Effector memory CD4-positive, alpha-beta T cell (primary cell): ENCODE measurements at places on chromosomes 1 and 21.

GRCh38 chr1:78142736-78143135 lies 97.0 kb downstream of the GIPC2 start:
- peaks cover 10% of the 10 kb centered on the region for H3K4me1 ChIP-seq
- no peaks in the 10 kb centered on the region for H3K36me3 ChIP-seq
- no peak overlapping the region for H3K27ac ChIP-seq
- DNase-seq: no peak
- no peaks in the 10 kb centered on the region for H3K27me3 ChIP-seq

GRCh38 chr1:18178111-18178510 lies 70.5 kb downstream of the IGSF21 start:
- H3K4me3 ChIP-seq: no peak overlapping the region
- DNase-seq: no peak
- no peaks in the 10 kb centered on the region for H3K4me1 ChIP-seq

DNA sequence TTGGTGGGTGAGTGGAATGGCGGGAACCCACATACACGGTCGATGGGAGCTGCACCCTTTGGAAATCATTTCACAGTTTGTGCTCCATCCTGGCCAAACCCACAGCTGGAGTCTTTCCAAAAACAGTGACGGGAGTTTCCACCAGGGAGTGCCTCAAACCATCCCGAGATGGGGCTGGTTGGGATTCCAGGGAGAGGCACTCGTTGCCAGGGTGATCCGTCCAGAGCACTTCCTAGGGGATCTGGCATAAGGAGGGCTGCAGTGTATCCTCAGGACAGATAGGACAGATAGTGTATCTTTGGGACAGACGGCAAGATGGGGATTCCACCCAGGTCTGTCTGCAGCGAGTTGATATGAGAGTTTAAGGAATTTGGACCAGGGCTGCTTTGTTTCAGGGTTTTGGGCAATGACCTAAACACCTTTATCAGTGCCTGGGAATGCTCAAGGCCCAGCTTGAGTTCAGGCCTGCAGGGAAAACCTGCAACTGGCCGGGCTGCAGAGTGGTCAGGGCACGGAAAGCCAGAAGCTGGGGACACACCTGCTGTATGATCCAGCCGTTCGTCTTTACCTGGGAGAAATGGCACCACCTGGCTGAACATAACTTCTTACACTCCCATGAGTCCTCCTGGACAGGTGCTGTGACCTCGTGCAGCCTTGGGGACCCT lies 3.4 kb upstream of the POFUT2 start:
- no peaks in the 10 kb centered on the region for H3K27me3 ChIP-seq
- peaks cover 27% of the 10 kb centered on the region for H3K4me1 ChIP-seq
- H3K4me3 ChIP-seq: no peak overlapping the region
- DNase-seq: no peak
- no peak overlapping the region for H3K27ac ChIP-seq
- H3K36me3 ChIP-seq: no peaks in the 10 kb centered on the region

DNA sequence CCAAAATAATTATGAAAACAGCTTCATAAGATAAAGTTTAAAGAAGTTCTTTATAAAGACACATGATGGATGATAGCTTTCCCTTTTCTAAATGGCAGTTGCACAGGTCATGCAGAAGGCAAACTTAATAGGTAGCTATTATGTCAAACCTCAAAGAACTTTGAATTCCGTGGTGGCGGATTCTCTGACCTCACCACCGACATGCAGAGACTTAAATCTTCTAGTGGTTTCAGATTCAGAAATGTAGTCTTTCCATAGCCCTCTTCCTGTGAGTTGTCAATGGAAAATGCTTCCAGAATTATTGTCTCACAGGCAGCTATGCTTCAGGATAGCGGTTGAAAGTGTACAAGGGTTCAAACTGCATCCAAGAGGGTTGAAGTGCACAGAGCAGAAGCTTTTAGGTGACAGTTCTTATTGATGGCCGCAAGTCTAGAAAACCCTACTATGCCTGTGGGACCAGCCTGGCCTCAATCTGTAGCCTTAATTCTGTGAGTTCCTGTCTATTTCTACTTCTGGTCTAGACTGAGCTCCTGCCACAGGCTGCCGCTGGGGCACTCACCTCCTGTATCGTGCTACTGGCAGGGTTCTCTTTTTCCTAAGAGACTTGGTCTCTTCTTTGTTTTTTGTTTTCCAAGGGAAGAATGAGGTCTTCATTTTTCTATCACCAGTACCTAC lies 117.0 kb upstream of the ERRFI1 start:
- H3K27me3 ChIP-seq: no peaks in the 10 kb centered on the region
- H3K4me1 ChIP-seq: peaks cover 8% of the 10 kb centered on the region
- no peak overlapping the region for H3K4me3 ChIP-seq
- H3K36me3 ChIP-seq: no peaks in the 10 kb centered on the region
- DNase-seq: no peak
- no peak overlapping the region for H3K27ac ChIP-seq

DNA sequence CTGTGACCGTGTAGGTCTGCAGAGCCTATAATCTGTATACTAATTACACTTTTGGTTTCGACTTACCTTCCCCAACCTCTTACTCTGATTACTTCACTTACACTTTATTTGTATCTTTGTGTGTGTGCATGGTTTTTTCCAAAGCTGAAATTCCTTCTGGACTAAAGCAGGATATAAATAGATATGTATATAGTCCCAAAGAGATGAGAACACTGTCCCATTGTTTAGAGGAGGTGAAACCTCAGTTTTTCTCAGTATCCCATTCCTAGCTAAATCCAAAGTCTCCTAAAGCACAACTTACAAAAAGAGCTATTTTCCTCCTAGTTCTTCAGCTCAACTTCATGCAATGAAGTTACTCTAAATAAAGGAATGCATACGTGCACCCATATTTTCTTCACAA lies 442.2 kb downstream of the SMYD3 start:
- H3K27ac ChIP-seq: no peak overlapping the region
- no peak overlapping the region for H3K4me3 ChIP-seq
- no peaks in the 10 kb centered on the region for H3K27me3 ChIP-seq
- no peaks in the 10 kb centered on the region for H3K36me3 ChIP-seq
- H3K4me1 ChIP-seq: no peaks in the 10 kb centered on the region

- H3K27ac ChIP-seq: no peak within 1 kb of the TSS
- H3K36me3 ChIP-seq: no peaks in the 10 kb centered on the region
- H3K27me3 ChIP-seq: no peaks in the 10 kb centered on the region
- H3K4me1 ChIP-seq: no peaks in the 10 kb centered on the region
These were observed at the start of gene KRTAP19-1 for GRCh38 chr21:30480145-30480544. TSS of gene KRTAP19-1 (minus strand) at chr21:30480367. CDS start at chr21:30480317, 50 bp downstream.

DNA sequence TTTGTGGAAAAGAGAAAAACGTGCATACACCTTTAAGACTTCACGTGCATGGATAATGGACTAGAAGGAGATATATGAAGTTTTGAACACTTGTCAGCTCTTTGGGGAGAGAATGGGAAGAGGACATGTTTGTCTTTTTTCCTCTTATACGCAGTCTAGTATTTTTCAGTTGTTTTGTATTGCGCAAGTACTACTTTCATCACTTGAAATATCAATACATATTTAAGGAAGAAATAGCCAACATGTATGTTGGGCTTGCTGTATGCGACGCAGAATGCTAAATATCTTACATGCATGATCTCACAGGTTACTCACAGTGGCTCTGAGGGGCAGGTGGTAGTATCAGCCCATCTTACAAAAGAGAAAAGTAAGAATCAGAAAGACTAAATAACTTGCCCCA lies 176.5 kb upstream of the RUNX1 start:
- peaks cover 25% of the 10 kb centered on the region for H3K4me1 ChIP-seq
- no peak overlapping the region for H3K4me3 ChIP-seq
- DNase-seq: no peak
- H3K36me3 ChIP-seq: no peaks in the 10 kb centered on the region

GRCh38 chr1:235984041-235984825 lies 80.7 kb downstream of the NID1 start:
- H3K36me3 ChIP-seq: no peaks in the 10 kb centered on the region
- no peaks in the 10 kb centered on the region for H3K4me1 ChIP-seq
- no peak overlapping the region for H3K4me3 ChIP-seq
- no peak overlapping the region for H3K27ac ChIP-seq
- no peak for DNase-seq

GRCh38 chr1:21924503-21925005 lies 12.6 kb downstream of the HSPG2 start:
- no peaks in the 10 kb centered on the region for H3K4me1 ChIP-seq
- H3K27me3 ChIP-seq: no peaks in the 10 kb centered on the region
- no peaks in the 10 kb centered on the region for H3K36me3 ChIP-seq
- no peak for DNase-seq

- H3K4me3 ChIP-seq: peak overlapping the region; percentile 40
- DNase-seq: no peak
- H3K27me3 ChIP-seq: no peaks in the 10 kb centered on the region
- no peaks in the 10 kb centered on the region for H3K36me3 ChIP-seq
- H3K4me1 ChIP-seq: no peaks in the 10 kb centered on the region
These were observed 273.7 kb downstream of the SRGAP2C start for GRCh38 chr1:121458291-121459048.

DNA sequence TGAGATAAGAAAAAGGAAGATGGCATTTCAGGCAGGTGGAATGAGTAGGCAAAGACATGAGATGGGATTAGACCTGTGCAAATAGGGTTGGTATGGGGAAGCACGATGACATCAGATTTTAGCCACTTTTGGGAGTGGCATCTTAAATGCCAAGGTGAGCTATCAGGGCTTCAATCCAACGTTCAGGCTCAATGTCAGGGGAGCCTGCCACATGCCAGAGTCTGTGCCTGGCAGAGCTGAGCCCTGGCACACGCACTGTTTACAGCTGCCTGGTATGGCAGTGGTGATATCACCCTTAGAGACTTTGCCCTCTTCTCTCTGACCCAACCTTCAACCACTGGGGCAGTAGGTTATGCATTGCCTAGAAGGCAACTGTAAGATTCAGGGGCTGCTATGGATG lies 1.1 kb upstream of the GUCA2B start:
- no peaks in the 10 kb centered on the region for H3K36me3 ChIP-seq
- no peak for DNase-seq
- no peaks in the 10 kb centered on the region for H3K27me3 ChIP-seq
- no peaks in the 10 kb centered on the region for H3K4me1 ChIP-seq

- no peaks in the 10 kb centered on the region for H3K36me3 ChIP-seq
- no peaks in the 10 kb centered on the region for H3K27me3 ChIP-seq
- no peak for DNase-seq
- H3K4me1 ChIP-seq: no peaks in the 10 kb centered on the region
- H3K4me3 ChIP-seq: no peak overlapping the region
These were observed 13.5 kb downstream of the ATP1A2 start for GRCh38 chr1:160129046-160129445.

- H3K36me3 ChIP-seq: no peaks in the 10 kb centered on the region
- no peak overlapping the region for H3K27ac ChIP-seq
- no peak for DNase-seq
- H3K4me3 ChIP-seq: no peak overlapping the region
These were observed 35.4 kb downstream of the ACTL8 start for GRCh38 chr1:17790383-17791054.

DNA sequence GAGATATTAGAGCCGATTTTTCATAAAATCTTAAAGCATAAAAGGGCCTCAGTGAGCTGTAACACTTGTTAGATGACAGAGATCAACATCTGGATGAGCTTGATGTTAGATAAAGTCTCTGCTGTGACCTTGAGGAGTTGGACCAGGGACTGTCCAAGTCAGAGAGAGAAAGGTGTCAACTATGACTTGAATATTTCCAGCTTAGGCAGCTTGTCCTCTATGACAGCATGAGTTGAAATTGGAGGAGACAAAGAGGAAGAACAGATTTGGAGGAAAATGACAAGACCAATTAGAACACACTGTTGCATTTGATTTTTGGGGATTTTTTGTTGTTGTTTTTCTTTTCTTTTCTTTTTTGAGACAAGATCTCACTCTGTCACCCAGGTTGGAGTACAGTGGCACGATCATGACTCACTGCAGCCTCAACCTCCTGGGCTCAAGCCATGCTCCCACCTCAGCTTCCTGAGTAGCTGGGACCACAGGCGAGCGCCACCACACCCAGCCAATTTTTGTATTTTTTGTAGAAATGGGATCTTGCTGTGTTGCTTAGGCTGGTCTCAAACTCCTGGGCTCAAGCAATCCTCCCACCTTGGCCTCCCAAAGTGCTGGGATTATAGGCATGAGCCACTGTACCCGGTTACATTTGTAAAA lies 35.3 kb upstream of the CLIC4 start:
- no peaks in the 10 kb centered on the region for H3K4me1 ChIP-seq
- H3K4me3 ChIP-seq: no peak overlapping the region
- H3K27me3 ChIP-seq: no peaks in the 10 kb centered on the region

GRCh38 chr1:45834689-45835088 lies 31.3 kb downstream of the MAST2 start:
- DNase-seq: no peak
- H3K4me3 ChIP-seq: no peak overlapping the region
- no peaks in the 10 kb centered on the region for H3K36me3 ChIP-seq
- H3K27ac ChIP-seq: no peak overlapping the region

DNA sequence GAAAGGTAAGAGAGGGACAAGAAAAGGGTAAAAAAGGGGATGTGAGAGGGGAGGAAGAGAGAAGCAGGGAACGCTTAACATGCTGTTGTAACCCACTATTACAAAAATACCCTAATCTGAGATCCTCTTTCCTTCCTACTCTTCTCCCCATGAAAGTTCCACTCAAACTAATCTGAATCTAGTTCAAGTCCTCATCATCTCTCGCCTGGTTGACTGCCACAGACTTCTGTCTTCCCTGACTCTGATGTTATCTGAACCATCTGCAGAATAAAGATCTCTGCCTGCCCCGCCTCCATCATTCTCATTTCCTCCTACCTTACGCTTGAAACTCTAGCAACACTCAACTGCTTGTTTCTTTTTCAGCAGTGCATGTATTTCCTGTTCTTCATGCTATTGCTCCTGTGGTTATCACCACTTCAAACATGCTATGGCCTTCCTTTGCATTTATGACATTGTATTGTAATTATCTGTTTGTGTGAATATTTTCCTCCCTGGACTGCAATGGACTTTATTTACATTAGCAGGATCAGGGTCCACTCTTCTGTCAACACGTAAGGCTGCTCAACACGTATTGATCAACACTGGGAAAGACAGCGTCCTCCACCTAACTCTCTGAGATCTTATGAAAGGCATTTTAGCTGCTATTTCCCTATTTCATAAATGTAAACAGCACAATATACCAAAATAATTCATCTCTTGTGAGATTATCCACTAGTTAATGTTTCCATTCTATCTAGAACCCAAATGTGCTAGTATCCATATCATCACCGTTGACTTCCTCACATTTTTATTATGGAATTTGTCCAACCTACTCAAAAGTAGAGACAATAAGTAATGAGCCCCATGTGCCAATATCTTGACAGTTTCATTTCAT lies 215.5 kb upstream of the USP25 start:
- peak overlapping the region; percentile 39 for H3K27ac ChIP-seq
- H3K4me1 ChIP-seq: peaks cover 14% of the 10 kb centered on the region
- H3K27me3 ChIP-seq: no peaks in the 10 kb centered on the region
- peak; percentile 41 for DNase-seq
- H3K36me3 ChIP-seq: no peaks in the 10 kb centered on the region

DNA sequence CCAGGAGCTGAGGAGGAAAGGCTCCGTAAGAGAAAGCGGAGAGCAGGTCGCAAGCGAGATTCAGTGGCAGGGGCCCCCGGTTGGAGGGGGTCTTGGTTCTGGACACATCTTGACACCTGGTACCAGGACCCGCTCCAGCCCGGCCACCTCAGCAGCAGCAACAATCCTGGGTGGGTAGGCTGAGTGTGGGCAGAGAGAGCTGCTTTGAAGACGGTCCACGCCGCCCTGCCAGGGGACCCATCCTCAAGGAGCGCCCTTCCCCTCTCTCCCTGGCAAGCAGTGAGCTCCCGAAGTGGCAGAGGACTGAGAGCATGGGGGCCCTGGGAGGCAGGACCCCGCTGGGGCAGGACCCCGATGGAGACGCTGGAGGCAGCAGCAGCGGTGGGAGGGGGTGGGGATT lies 35.6 kb upstream of the LAPTM5 start:
- DNase-seq: no peak
- no peaks in the 10 kb centered on the region for H3K36me3 ChIP-seq
- no peaks in the 10 kb centered on the region for H3K27me3 ChIP-seq
- H3K27ac ChIP-seq: no peak overlapping the region
- no peak overlapping the region for H3K4me3 ChIP-seq

- no peaks in the 10 kb centered on the region for H3K36me3 ChIP-seq
- no peak overlapping the region for H3K27ac ChIP-seq
- no peak overlapping the region for H3K4me3 ChIP-seq
- H3K4me1 ChIP-seq: no peaks in the 10 kb centered on the region
These were observed 189.8 kb upstream of the DPYD start for GRCh38 chr1:98110674-98111073.
